ENCODE measurements at places on chromosomes 6 and 20.

GRCh38 chr6:169296170-169296569 is 42.5 kb upstream of the THBS2 start:
- no peak for DNase-seq

GRCh38 chr20:4896971-4897497 is 104.3 kb downstream of the SLC23A2 start:
- no peak for DNase-seq

- DNase-seq, result no peak
These were observed 206.3 kb upstream of the KHDRBS2 start for GRCh38 chr6:62492192-62492822.

DNA sequence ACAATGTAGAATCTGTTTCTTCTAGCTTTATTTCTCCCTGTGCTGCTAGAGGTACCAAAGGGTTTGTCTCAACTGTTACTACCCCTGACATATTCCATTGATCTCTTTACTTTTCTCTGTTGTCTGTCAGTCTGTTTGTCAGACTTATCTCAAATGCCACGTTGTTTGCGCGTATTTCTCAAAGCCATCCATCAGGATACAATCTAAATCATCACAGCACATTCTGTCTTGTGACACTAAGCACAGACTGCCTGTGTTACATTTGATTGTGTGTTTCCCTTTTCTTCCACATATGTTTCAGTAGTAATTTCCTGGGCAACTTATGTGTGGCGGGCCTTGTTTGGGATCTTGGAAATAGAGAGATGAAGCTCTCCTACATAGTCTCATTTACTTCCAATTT is 30.2 kb upstream of the SERINC3 start:
- no peak for DNase-seq

- DNase-seq, result no peak
These were observed 75.9 kb upstream of the RGS17 start for GRCh38 chr6:153207006-153207405.

GRCh38 chr20:13841206-13841605 is 56.4 kb downstream of the NDUFAF5 start:
- DNase-seq, result peak; percentile 71

DNA sequence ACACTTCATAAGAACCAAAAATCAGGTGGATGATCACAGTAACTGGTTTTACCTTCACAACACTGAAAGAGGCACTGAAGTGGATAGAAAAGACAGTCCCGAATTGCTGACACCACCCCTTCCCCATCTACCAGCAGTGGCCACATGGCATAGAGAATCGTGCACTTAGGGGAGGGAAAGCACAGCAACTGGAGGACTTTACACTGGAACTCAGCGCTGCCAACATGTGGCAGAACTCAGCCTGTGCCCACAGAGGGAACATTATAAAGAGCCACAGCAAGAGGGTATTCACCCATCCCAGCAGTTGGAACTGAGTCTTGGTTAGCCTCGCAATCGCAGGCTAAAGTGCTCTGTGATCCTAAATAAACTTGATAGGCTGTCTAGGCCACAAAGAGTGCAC is 6.5 kb upstream of the KIAA1586 start:
- DNase-seq, result peak; percentile 38

DNA sequence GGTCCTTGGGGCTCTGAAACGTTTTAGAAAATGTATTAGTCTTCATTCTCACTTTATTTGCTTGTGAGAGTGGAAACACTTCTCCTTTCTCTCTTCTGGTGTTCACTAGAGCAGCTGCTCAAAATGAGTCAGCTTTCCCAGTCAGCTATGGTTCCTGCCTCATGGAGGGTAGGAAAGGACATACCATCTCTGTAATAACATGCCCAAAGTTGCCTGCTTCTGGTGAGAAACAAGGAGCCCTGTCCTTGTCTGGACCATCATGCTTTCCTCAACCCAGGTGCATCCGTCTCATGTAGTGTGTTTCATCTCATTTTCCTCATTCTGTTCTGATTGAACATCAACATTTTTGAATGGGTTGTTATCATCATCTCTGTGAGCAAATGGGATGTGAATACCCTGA is 17.1 kb upstream of the TINAG start:
- DNase-seq, result no peak

GRCh38 chr6:132893772-132894490 is 79.6 kb downstream of the RPS12 start:
- DNase-seq, result no peak

GRCh38 chr6:25659633-25660368 is 7.8 kb downstream of the SCGN start:
- DNase-seq, result no peak

DNA sequence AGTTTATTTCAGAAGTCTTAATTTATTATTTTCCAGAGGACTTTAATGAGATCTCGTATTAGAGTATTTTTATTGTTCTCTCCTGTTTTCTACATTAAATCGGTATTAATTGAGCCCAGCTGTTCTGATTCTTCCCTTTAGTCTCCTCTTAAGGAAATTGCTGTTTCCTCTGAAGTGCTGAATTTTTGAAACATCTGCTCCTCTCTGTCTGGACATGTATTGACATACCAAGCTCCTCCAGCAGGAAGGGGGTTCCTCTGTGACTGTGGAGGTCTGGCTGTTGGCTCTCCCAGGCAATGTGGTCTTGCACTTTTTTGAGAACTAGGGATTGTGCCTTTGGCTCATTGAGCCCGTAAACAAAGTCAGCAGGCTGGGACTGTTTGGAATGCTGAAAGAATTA is 74.9 kb downstream of the MAP3K4 start:
- peak; percentile 61 for DNase-seq

- no peak for DNase-seq
These were observed 19.3 kb upstream of the RNF146 start for GRCh38 chr6:127247114-127248096.

GRCh38 chr6:25735261-25735660 is 19.3 kb upstream of the SLC17A4 start:
- DNase-seq, result no peak

- no peak for DNase-seq
These were observed 80.3 kb downstream of the BACH2 start for GRCh38 chr6:90216072-90216977.

GRCh38 chr6:130377371-130377770 is 11.6 kb downstream of the TMEM200A start:
- DNase-seq, result no peak

- DNase-seq, result no peak
These were observed 75.0 kb downstream of the VTA1 start for GRCh38 chr6:142222022-142222421.

DNA sequence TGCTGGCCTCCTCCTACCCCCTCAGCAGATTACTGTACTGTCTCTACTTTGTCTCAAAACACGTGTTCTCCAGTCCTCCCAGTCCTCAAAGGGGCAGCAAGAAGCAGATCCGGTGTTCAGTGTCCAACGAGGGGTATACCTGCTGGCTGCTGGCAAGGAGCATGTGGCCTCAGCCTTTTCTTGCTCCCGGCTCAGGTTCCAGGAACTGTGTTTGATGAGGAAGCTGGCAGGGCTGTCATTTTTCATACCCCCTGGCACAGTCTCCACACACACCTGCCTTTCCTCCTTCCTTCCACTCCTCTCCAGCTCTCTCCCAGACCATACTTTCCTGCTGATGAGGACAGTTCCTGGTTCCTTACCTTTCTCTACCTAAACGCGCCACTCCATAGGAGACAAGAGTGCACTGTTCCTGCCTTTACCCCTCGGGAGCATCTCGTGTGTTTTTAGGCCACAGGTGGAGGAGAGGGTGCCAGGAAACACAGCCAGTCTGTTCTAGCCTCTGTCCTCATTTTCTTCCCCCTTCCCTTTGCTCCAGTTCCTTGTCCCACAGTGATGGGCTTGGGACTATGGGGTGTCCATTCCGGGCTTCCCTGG is 77.2 kb downstream of the SSR1 start:
- peak; percentile 30 for DNase-seq

Data from NCI-H2171 treated with DMSO at 0.1 percent for 48 hours (cell line).